ENCODE measurements at places on chromosomes 6 and 20.
A peak's percentile ranks its signal among the peaks of the same experiment; 100 is the strongest.

DNA sequence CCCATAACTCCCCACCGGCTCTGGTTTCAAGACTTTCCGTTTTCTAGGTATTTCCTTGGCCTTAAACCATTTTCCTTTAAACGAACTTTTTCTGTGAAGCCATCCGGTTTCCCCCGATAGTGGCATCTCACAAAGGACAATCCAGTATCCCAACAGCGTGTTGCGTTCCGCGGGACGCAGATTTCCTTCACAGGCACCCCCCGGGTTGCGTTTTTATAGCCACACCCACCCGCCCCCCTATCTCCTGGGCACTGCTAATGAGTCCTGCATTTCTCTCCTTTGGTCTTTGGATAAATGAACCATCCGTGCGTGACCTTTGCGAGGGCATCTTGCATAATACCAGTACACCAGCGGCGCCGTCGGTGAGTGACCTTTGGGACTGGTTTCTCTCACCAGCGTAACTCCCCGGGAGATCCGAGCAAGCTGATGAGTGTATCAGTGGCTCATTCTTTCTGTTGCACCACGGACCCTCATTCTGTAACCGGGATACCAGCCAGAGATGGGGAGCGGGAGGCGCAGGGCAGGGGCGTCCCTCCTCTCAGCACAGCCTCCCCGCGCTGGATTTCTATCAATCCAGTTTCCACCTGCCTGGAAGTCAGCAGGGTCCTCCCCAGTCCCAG lies 586 bp upstream of the NQO2 start:
- DNase-seq = no peak

GRCh38 chr20:35271904-35272303 lies 6.0 kb downstream of the MMP24OS start:
- no peak for DNase-seq

DNA sequence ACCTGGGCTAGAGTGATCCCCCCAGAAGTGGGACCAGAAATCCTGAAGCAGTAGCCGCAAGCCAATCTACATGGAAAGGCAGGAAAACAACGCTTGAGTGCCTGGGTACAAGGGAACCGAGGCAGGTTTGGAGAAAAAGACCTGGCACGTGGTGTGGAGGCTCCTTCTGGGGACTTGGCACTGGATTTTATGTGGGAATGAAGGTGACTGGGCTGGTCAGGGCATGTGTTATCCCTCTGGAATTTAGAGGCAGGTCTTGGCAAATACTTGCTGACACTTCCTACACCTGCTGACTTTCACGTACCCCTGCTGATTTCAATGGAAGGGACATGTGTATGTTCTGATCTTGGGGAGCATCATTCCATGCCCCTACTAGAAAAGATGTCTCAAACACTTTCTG lies 25.0 kb upstream of the FAM217A start:
- DNase-seq = no peak

DNA sequence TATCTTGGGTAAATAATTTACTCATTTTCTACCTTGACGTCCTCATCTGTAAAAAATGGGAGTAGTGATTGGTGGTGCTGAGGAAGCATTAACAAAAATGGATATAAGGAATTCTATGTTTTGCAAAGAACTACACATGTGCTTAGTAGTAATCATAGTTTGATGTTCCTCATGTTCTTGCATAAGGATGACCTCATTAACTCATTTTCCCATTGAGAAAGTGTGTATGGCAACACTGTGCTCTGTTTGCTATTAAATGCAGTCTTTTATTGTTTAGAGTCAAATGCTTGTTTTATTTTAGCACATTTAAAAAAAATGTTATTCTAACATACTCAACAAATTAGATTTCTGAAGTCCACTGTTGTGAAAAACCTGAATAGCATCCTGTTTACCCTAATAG lies 211.2 kb upstream of the RSPO3 start:
- no peak for DNase-seq

DNA sequence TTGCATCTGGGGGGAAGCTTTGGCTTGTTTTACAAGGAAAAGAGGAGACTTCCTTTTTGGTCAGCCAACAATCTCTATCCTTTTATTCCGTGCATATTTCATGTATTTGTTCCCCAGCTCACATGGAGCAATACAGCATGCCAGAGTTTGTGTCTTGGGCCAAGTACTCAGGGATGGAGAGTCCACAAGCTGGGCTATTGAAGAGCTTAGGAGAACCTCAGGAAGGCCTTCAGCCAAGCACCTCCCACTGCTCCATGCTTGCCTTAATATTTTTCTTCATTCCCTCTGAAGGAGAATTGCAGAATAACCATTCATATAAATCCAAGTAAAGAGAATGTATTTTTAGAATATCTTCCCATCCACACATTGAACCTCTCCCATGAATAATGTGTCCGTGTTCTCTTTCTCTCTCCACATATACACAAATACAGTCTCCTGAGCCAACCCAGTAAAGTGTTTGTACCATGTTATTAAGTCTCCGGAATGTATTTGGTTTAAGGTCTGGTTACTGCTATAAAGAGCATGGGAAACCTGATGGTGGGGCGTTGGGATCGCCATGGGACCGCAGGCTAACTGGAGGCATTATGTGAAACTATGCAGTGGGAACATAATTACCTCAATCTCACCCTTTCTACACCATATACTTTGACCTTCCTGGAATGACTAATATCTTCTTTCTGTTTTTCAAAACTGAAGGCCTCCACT lies 3.0 kb downstream of the LAMA4 start:
- DNase-seq = no peak

- DNase-seq = no peak
Measured at GRCh38 chr6:108200631-108201030, 34.8 kb downstream of the NR2E1 start.

DNA sequence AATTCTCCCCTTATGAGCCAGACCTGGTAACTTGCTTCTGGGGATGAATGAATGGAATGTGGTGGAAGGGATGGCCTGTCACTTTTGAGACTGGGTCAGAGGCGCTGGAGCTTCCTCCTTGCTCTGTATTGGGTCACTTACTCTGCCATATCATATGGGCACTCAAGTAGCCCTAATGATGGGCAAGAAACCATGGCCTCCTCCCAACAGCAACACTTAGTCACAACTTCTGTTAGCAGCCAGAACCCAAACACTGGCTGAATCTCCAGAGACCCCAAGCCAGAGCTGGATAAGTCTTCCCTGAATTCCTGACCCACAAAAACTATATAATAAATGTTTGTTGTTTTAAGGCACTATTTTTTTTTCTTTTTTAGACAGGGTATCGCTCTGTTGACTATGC lies 5.5 kb downstream of the E2F1 start:
- DNase-seq = no peak

GRCh38 chr6:18543051-18543450 lies 155.9 kb downstream of the RNF144B start:
- DNase-seq = no peak

DNA sequence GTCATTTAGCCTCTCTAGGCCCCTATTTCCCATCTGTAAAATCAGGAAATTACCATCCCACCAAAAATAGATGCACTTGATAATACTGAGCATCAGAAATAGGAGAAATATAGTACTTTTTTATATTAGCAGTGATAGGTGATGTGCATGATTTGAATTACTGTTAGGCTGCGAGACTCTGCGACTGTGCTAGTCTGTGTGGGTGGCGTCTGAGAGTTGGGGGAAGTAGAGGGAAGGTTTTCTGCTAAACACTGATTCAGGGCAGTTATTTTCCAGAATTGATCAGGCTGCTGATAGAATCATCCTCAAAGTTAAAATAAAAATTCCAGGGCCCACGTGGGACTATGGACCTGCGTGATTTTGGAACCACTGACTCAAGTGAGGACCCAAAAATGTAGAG lies 60.4 kb upstream of the ARMH2 start:
- DNase-seq = no peak

DNA sequence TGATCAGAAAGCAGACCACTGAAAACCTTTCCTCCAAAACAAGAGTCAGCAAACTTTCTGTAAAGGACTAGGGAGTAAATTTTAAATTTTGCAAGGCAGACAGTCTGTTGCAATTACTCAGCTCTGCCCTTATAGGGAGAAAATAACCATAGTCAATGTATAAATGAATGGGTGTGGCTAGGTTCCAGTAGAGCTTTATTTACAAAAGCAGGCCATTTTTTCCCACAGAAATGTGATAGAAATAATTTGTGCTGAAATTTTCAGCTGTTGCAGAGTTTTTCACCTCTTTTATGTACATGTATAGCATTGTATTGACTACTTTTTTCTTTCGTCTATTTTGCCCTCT lies 7.7 kb downstream of the AMD1 start:
- no peak for DNase-seq

GRCh38 chr20:38926934-38927616 lies 858 bp downstream of the FAM83D start:
- DNase-seq = no peak

DNA sequence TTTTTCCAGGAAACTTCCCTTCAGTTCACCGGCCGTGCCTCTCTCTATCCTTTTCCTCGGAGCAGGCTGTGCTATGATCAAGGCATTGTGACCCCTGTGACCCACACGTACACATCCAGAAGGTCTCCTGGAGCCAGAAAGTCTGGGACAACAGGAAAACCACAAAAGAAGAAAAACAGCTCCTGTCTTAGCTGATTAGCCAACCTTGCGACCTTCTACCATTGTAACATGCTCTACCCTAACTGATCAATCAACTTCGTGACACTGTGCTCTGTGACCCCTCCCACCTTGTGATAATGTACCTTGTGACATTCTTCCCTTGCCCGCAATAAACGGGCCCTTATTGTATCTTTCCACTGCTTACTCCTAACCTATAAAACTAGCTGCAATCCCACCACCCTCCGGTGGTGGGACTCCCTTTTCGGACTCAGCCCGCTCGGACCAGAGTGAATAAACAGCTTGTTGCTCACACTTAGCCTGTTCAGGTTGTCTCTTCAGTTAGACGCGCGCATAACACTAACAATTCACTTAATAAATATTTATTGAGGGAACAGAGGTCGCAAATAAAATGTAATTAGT lies 24.2 kb downstream of the ZNF311 start:
- no peak for DNase-seq

- no peak for DNase-seq
Measured at GRCh38 chr6:49526598-49526997, 23.9 kb upstream of the C6orf141 start.

- no peak for DNase-seq
Measured at GRCh38 chr6:43506171-43506570, 4.0 kb downstream of the LRRC73 start.

DNA sequence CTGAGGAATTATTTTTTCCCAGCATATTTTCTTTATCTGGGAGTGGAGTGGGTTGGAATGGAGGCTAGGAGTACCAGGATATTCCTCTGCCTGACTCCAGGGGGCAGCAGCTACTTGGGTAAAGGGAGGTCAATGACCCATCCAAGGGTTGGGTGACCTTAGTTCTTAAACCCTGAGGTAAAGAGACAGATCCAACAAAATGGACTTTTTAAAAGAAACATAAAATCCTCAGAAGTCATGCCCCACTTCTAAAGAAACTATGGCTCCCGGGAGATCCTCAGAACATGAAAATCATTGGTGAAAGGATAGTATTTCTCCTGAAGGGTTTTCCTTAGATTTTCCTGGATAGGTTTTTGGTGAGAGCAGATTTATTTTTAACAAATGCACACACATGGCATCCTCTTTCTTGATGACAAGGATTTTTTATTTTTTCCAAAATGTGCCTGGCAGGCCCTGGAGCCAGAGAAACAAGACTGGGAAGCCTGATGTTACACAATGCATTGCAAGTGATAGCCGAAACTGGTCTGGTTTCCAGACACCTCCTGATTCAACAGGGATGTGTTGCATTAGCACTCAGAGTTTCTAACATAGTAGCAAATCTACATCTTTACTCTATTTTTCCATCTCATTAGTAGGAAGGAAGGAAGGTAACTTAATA lies 240.9 kb upstream of the BTBD3 start:
- peak; percentile 43 for DNase-seq

DNA sequence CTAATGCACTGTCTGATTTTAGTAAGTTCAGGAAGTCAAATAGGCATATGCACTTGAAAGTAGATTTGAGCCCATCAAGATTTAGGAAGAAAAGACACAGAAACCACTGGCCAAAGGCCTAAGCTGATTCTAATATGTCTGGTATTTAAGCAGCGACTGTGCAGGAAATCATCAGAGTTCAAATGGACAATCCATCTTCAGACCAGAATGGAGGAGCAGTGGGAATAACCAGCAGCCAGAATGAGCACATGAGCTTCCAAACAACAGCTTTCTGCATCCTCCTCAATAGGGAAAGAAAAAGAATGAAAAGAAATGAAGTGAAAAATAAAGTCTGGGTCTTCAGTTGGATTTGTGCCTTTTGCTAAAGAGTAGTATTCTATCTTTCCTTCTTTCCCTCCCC lies 50.6 kb downstream of the SOD2 start:
- no peak for DNase-seq

GRCh38 chr20:41854765-41855164 lies 236.6 kb upstream of the CHD6 start:
- no peak for DNase-seq

- DNase-seq = no peak
Measured at GRCh38 chr6:16729183-16729691, 32.0 kb downstream of the ATXN1 start.

DNA sequence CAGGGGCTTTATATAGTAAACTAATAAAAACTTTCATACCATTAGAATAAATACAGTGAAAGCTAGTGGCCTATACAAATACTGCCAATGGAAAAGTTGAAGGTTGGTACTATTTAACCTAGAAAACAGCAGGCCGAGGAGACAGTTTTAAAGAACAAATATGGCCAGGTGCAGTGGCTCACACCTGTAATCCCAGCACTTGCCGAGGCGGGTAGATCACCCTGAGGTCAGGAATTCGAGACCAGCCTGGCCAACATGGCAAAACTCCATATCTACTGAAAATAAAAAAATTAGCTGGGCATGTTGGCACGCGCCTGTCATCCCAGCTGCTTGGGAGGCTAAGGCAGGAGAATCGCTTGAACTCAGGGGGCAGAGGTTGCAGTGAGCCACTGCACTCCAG lies 24.8 kb downstream of the GLYATL3 start:
- no peak for DNase-seq

Data from iPS DF 6.9 (cell line).